ENCODE measurements at places on chromosomes 3 and 15.
A peak's percentile ranks its signal among the peaks of the same experiment; 100 is the strongest.

DNA sequence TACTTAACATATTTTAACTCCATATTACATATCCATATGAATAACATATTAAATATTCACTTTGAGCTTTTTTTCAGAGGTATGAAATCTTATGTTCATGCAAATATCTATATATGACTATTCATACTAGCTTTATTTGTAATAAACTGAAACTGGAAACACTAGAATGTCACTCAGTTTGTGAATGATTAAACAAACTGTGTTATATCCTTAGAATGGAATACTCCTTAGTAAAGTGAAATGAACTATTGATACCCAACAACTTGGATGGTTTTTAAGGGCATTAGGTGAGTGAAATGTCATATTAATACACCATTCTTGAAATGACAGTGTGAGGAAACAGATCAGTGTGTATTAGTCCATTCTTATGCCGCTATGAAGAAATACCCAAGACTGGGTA lies 45.4 kb downstream of the ARHGAP11B start:
- no peak for DNase-seq

- DNase-seq = no peak
These were observed 110.8 kb downstream of the TNIK start for GRCh38 chr3:171349392-171349791.

- no peak for DNase-seq
These were observed 8.2 kb downstream of the XYLB start for GRCh38 chr3:38354588-38355330.

DNA sequence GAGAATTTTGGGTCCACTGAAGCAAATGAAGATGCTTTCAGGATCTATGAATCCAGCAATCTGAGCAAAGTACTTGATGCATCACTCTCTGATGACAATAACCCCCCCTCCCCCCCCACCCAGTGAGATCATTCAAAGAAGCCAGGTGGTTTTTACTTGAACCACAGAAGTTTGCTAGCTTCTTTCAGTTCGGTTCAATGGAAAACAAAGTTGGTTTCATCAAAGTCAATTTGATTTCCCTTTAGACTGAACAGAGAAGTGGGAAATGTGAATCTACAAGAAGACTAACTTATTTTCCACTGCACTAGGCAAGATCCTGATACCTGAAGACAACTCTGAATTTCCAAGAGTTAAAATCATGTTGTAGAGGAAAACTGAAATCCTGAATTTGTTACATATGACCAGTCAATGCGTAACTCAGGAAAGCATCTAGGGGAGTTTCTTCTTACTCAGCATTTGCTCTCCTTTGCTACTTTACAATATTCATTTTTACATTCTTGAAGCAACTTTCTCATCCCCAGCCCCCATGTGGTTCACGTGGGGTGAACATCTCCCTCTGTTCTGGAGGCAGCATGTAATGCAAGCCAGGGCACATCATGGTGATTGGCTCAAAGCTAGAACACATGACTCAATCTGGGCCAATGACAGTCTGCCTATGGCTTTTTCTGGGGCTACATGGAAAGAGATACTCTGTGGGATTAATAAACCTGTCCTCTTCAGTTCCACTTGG lies 572.6 kb downstream of the FOXP1 start:
- DNase-seq = no peak

- DNase-seq = no peak
These were observed 60.8 kb upstream of the MEF2A start for GRCh38 chr15:99504823-99505551.

GRCh38 chr3:41158947-41159346 lies 40.4 kb upstream of the CTNNB1 start:
- DNase-seq = no peak

DNA sequence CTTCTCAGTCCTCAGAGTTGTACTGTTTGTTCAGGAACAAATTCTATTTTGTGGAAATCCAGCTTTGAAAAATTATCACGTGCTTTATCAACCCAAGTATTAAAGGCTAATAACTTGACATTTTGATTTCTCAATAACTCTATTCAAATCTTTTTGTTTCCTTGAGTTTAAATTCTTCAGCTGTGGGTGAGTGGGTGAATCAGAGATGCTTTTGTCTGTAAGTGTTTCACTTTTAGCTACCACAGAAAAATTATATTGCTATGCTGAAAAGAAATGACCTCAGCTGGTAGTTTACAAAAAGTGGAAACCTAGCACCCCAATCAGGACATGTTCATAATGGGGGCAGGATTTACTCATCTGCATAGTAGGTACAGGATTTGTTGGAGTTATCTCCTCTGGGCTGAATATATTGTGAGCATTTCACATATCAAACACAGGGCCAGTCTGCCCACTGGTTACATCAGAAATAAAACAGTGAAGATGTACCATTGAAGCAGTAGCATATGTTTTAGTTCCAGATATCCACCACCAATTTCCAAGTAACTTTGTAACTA lies 30.5 kb downstream of the MINDY4B start:
- no peak for DNase-seq

DNA sequence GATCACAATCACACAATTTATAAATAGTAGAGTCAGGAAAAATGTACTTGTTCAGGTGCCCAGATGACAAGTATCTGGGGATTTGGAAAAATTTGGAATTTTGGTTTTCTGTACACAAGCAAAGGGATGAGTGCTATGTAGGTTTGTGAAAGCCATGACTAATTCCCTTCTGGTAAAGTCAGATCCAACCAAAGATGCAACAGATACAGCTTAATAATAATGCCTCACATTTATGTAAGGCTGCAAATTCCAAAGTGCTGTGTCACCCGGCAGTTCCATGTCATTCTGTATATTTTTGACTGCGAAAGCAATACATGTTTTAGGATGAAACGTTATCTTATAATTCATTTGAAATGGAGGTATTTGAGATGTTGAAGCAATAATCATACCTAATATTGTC lies 102.7 kb upstream of the AGBL1 start:
- no peak for DNase-seq

DNA sequence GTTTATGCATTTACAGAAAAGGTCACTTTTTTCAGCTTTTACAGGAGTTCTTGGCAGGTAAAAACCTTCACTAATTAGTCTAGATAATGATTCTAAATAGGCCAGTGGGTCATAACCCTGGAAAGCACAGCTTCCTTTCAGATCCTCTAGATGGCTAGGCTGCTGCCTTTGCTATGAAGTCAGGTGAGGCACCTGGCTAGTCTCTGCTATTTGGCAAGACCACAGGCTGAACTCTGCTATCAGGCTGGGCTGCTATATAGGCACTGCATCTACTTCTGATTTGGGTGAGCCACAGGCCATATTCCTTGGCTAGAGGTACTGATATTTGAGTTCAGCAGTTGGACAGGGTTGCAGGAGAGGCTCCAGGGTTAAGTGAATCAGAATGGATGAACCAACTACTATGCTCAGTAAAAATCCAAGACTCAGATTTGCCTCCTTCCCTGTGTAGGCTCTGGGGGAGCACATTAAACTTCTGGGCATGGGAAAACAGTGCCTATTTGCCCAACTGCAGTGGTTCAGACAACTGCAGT lies 665.7 kb upstream of the TBL1XR1 start:
- DNase-seq = no peak

DNA sequence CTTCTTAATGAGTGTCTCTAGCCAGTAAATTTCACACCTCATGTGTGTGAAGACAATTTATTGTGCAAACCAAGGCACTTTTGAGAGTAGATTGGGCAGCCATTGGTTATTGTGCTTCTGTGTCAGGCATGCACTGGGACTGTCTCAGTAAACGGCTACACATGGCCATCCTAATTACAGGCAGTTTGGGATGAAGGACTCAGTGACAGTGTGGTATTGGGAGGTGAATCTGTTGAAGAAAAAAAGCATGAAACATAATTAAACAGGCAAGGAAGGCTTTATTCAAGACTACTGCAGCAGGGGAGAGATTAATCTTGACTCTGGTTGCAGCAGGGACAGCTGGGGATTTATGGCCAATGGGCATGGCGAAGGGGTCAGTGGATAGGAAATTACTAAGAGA lies 57.8 kb upstream of the NUDT16 start:
- no peak for DNase-seq

- no peak for DNase-seq
These were observed 31.4 kb upstream of the MRPS22 start for GRCh38 chr3:139312416-139312815.

- no peak for DNase-seq
These were observed 782.9 kb upstream of the GOLIM4 start for GRCh38 chr3:168878655-168879054.

DNA sequence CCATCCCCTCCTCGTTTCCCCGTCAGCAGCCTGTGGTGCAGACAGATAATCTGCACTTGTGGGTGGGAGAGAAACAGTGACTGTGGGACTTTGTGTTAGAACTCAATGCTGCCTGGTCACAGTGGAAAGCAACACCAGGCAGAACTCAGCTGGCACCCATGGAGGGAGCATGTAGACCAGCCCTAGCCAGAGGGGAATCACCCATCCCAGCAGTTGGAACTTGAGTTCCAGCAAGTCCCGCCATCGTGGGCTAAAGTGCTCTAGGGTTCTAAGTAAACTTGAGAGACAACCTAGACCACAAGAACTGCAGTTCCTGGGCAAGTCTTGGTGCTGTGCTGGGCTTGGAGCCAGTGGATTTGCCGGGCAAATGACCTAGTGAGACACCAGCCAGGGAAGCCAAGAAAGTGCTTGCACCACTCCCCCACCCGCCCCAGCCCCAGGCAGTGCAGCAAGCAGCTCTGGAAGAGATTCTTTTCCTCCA lies 24.4 kb downstream of the ISG20 start:
- DNase-seq = no peak

DNA sequence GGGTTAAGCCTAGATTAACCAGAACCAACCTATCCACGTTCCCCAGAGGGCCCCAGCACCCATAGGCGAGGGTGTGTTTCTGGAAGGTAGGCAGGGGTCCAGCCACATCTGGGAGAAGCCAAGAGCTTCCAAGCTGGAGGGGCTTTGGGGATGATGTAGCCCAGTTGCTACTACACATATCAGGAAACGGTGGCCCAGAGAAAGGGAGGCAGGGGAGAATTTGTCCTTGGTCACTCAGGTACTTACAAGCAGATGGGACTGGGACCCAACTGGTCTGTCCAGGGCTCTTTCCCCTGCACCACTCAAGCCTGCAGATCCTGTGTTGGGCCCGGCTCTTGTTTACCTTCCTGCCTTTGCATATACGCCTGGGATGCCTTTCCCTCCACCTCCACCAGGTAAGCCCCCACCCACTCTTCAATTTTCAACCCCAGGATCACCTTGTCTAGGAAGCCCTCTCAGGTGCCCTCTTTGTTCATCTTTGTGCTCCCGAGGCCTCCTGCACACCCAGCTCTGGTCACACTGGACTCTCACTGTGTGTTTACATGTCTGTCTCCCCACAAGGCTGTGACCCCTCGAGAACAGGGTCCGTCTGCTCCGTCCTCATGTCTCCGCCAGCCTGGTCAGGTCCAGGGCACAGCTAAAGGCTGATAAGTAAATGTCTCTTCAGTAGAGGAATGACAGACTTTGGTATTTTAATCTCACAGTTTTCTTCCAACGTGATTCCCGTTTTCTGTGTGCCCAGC lies 204.4 kb upstream of the LINGO1 start:
- no peak for DNase-seq

DNA sequence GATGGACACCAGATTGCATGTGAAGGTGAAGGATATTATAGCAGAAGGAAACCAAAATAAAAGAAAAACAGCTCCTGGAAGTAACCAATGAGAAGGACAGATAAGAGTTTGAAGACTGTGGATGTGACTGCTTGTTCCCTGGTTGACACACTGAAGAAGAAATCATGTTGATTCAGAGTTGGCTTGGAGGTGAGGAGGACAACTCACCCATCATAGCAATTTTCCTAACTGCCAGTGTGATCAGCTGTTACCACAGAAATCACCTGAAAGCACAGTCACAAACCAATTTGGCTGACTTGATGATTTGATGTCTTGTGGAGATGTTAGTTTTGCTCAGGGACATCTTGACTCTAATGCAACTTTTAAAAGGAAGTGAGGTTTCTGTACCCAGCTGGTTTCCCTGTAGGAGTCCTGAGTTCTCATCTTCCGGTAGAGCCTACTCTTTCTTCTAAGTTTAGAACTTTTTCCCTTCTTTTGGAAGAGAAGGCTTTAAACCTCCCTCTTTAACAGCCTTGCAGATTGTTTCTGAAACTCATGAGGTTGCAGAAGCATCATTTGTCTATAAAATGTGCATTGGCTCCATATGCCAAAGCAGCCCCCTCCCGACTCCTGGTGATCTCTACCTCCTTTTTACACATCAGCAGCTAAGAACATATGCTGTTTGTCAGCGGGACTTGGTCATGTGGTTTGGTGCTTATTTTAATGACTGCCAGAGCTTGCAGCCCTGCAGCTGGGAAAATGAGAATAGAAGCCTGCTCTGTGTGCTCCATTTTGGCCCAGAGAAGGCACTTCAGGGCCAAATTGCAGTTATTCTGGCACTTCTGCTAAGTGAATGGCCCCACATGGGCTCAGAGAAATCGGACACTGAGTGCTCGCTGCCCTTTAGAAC lies 10.3 kb downstream of the ATG7 start:
- DNase-seq = peak; percentile 55

- no peak for DNase-seq
These were observed 61.7 kb downstream of the SLC12A1 start for GRCh38 chr15:48267766-48268165.

- no peak for DNase-seq
These were observed 323.3 kb downstream of the CACNA2D3 start for GRCh38 chr3:54445630-54446029.

DNA sequence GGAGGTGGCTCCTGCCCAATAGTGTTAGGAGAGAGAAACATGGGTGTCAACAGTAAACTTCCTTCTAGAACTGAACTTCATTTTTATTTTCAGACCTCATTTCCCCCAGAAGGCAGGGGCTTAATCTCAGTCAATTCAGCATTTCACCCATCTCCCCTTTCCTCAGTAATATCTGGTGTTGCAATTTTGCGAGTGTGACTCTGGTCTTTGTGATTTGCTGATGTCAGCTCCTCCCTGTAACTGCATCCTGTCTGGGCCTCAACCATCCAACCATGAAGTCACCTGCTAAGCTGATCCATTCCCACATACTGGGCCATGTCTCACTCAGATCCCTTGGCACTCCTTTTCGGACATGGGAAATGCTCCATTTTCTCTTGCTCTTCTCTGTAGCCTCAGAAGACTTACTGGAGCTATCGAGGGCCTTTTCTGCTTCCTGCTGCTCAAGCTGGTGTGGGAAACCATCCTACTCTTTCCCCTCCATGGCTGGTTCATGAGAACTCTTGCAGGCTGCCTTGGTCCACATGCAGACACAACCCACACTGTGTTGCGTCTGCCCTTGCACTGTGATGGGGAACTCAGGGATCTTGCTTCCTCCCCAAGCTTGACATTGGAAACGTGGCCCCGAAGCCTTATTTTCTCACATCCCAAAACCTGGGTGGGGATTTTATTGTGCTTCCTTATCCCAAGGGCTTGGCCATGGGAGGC lies 24.6 kb downstream of the CCR4 start:
- DNase-seq = no peak

DNA sequence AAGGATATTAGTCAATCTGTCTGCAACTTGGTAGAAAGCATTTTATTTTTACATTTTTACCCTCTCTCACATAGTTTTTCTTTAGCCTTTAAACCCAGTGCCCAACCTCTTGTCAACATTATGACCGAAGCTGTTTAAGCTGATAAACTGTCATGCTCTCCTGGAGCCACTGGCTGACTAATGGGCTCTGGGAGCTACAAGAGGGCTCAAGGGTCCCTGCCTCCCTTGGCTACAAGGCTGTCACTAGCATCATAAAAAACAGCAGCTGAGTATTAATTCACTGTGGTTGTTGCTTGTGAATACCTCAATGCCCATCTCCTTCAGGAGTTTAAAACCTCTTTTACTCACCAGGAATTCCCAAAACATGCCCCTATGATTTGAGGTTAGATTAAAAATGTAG lies 237.9 kb downstream of the ZMAT3 start:
- no peak for DNase-seq

Data from mucosa of gallbladder (tissue), 1 donor.